Stimulated activated CD8-positive, alpha-beta memory T cell treated with anti-CD3 and anti-CD28 coated beads, Interleukin-2, amount 100 ng/mL, for 48 hours (primary cell): ENCODE measurements at places on chromosomes 16 and 17.

GRCh38 chr17:42193216-42193968 is 902 bp downstream of the GHDC start:
- no peak for DNase-seq

DNA sequence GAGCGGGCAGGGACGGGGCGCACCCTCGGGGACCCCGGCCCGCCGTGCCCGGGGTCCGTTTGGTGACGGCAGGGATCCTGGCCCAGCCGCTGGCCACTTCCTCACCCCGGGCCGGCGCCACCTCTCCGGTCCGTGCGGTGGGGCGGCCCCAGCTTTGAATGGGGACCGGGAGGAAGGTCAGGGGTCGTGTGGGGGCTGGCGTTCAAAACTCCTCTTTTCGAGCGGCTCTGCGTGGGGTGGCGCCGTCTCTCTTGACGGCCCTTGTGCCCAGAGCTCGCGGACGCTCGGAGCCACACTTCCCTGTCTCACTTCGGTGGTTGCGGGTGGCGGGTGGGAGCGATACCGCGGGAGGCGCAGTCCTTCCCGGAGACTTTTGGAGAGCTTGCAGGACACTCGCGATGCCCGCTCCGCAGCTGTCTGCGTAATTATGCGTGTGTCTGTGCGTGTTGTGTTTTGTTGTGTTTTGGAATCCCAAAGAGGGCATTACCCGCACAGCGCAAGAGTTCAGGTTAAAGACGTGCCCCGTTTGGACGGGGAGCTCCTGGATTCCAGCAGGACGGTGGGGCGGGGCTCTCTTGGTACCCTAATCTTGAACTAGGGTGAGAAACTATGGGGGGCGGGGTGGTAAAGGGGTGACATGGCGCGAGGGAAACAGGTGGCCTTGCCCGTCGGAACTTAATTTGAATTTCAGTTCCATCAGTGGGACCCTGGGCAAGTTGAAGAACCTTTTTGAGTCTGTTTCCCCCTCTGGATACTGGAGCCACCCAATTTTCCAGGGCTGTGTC is 637 bp downstream of the PLCG2 start:
- no peak for DNase-seq

DNA sequence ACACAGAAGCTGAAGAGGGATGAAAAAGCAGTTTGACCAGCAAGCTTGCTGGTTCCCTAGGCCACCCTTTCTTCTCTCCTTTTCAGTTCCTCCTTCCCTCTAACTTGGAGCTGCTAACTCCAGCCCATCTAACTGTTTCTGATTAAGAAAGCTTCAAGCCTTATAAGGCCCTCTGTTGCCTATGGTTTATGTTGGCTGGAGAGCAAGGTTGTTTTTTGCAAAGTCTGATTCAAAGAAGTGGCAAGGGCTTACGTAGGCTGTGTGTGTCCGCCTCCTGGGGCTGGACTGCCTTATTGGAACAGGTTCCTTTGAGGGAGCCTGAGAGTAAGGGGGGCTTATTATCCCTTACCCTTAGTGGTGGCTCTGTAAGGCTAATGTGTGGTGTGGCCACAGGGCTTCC is 7.1 kb downstream of the AKAP1 start:
- DNase-seq, result no peak

- DNase-seq, result no peak
These were observed 8.1 kb downstream of the MYOCD start for GRCh38 chr17:12673788-12674187.
